KBM-7 (cell line): ENCODE measurements at places on chromosomes 16 and 17.
A peak's percentile ranks its signal among the peaks of the same experiment; 100 is the strongest.

DNA sequence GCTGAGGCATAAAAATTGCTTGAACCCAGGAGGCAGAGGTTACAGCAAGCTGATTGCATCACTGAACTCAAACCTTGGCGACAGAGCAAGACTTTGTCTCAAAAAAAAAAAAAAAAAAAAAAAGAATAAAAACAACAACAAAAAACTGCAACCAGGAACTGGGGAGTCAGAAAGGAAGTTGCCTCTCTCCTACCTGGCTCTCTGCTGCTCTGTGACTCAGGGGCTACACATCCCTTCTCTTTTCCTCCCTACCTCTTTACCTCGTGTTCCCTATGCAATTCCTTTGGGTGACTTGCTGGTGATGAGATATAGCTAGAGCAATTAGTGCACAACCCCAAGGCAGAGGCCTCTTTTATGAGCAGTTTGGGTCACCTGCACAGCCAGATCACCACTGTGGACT, 95.9 kb downstream of the ABCC1 start:
- DNase-seq: no peak

DNA sequence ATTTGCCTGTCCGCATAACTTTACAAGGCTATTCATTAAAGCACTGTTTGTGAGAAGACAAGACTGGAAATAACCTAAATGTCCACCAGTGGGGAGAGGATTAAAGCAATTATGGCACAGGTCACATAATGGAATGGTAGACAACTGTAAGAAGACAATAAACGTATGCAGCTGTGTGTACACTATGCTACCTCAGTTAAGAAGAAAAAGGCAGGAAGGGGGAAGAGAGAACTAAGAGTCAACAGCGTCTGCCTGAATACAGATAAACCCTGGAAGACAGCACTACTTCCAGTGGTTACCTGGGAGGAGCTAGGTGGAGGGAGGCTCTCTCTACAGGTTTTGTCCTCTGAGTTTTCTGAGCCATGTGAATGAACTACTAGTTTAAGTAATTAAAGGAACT, 15.3 kb downstream of the CREBBP start:
- no peak for DNase-seq

DNA sequence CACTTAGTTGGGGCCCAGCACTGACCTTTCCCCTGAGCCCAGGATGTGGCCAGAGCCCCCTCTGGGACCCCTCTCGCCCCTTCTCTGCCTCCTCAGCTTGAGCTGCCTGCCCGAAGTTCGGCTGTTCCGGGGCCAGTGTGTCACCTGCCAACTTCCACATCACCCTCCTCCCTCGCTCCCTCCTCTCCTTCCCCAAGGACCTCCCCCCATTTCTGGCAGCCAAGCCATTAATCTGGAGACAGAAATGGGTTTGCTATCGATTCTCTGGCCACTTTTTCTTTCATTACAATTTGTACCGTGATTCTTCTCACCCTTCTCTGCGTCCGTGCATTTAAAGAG, 8.8 kb upstream of the ADAM11 start:
- DNase-seq: no peak

DNA sequence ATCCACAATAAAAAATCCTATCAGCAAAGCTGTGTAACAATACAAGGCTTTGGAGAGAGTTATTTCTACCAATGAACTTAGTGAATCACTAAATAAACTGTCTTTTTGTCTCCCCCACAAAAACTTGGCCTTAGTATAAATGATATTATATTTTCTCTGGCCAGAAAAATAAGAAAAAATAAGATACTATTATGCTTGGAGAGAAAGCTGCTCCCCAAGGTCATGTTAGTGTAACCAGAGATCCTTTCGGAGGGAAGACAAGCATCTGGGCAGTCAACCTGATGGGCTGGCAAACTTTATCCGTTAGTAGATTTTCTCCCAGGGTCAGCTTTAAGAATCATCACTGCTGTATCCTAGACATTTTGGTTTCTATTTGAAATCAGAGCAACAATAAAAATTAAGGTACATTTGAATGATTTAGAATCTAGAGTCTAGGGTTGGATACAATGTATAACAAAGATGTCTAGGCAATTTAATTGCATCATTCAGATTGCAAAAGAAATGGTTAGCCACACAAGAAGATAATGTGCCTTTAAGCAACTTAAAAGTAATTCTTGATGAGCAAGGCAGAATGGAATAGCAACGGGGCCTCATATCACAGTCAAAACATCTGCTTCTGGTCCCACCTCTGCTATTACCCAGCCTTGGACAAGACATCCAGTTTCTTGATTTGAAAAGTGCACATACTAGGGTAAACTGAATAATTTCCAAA, 280.4 kb downstream of the SLC39A11 start:
- DNase-seq: no peak

DNA sequence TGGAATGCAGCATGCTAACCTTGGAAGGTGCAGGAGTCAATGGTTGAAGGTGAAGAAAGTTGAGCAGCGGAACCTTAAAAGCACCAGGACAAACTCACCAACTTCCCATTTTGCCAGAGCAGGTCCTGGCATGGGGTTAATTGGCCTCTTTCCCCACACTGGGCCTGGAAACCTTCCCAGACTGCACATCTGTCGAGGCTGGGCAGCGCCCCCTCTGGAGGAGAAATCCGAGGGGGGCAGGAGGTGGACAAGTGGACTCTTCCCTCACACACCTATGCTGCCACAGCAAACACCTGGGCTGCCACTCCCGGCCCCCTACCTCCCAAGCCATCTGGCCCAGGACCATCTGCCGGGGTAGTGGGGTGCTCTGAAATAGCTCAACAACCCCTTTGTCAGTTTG, 232.4 kb downstream of the CBLN1 start:
- DNase-seq: no peak

GRCh38 chr17:41394254-41394996, 3.0 kb downstream of the KRT31 start:
- DNase-seq: no peak

- DNase-seq: no peak
Measured at GRCh38 chr16:28931801-28932225, at the start of gene CD19. TSS of gene CD19 (plus strand) at chr16:28931971. CDS start at chr16:28932001, 30 bp downstream.

DNA sequence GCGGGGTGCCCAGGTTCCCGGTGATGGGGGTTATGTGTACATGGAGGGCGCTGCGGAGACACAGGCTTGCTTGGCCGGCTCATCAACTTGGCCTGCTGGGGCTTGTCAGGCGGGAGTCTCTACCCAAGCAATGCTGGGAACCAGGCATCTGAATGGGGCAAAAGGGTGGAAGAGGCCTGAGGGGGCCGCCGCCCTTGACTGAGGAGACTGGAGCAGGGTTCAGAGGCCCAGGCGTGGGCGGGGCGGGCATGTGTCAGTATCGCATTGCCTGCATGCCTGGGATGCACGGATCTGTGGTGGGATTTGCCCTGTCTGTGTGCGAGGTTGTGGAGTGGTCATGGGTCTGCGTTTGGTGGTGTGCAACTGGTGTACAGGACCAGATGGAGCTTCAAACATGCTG, 21.1 kb downstream of the ARHGAP23 start:
- DNase-seq: no peak

DNA sequence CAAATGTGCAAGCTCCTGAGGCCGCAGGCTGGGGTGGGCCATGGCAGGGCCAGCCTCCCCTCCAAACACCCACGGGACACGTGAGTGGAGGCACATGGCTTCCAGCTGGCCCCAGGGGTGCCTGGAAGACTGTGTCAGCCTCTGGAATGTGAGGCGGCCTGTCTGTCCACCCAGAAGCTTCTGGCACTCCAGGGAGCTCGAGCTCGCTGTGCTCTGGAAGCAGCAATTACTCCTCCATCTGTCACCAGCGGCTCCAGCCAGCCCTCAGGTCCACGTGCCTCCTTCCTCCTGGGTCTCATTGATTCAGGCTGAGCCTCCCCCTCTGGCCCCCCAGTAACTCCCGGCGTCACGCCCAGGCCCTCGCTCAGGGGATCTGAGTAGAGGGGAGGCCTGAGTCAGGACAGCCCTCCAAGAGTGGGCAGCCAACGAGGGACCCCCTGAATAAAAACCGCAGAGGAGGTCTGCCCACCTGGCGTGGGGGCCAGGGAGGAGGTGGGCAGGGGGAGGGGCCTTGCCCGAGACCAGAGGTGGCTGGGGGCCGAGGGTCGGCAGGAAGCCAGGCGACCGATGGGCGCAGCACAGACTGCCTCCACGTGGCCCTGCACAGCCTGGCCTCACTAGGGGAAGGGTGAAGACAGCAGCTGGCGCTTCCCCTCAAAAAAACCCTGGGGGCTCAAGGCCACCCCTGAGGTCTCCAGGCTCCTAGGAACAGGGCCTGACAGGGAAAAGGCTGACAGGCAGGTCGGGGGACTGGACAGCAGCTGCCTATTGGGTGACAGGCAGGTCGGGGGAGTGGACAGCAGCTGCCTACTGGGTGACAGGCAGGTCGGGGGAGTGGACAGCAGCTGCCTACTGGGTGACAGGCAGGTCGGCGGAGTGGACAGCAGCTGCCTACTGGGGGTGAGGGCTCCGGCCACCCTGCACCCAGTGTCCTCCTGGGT, 11.9 kb downstream of the PIEZO1 start:
- no peak for DNase-seq

DNA sequence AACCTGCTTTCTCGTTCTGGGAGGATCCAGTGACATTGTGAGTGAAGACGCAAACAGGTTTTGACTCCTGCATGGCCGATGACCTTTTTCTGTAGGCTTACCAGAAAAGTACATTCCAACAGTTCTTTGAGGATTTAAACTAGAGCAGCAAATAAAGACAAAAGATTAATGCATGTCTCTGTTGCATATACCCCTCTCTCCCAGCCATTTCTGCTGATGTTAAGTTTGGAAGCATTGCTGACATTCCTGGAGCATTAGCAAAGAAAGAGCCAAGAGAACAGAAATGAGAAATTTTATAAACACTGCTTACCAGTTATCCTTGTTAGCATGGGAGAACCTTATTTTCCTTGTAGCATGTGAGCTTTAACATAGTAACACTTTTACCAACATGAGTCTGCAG, 49.3 kb downstream of the SIAH1 start:
- no peak for DNase-seq

GRCh38 chr17:77501101-77501566, 360.4 kb downstream of the SEC14L1 start:
- DNase-seq: peak; percentile 38

GRCh38 chr16:24535827-24536226, 3.5 kb upstream of the RBBP6 start:
- no peak for DNase-seq

- no peak for DNase-seq
Measured at GRCh38 chr16:51267681-51268080, 116.6 kb upstream of the SALL1 start.
